EL (cell line): ENCODE measurements at places on chromosomes 12 and 14.

DNA sequence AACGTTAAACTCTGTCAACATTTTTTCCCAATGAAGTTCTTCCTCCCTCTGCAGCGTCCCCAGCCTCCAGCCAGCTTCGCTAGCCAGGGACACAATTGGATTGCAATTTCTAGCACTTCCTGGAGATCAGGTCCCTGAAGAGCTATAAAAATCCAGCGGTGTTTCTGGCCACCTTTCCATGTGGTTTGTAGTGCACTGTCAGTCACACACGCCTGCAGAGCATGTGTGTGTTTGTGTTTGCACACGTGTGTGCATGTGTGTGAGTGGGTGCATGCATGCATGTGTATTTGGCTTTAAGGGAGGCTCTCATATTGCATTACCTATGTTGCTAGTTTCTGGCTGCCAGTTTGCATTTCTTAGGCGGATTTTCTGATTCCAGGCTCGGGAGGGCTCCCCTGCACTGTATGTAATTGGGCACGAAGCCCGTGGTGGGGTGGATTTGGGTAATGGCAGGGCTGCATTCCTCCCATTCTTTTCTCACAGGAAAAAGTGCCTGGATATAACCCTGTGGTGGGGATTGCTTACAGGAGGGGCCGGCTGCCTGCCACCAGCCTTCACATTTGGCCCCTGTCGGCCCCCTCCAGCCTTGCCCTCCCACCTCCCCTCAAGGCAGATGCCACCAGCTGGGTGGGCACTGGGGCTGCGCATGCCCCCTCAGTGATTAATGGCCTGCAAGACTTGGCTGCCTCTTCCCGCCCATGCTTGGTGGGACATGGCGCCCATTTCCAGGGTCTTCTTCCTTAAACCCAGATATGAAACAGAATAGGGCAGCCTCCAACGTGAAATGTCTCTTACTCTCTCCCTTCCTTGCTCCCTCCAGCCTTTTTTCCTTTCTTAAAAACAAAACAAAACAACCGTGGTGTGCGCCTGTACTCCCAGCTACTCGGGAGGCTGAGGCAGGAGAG lies 74.0 kb downstream of the TSPAN9 start:
- peak; percentile 40 for DNase-seq

DNA sequence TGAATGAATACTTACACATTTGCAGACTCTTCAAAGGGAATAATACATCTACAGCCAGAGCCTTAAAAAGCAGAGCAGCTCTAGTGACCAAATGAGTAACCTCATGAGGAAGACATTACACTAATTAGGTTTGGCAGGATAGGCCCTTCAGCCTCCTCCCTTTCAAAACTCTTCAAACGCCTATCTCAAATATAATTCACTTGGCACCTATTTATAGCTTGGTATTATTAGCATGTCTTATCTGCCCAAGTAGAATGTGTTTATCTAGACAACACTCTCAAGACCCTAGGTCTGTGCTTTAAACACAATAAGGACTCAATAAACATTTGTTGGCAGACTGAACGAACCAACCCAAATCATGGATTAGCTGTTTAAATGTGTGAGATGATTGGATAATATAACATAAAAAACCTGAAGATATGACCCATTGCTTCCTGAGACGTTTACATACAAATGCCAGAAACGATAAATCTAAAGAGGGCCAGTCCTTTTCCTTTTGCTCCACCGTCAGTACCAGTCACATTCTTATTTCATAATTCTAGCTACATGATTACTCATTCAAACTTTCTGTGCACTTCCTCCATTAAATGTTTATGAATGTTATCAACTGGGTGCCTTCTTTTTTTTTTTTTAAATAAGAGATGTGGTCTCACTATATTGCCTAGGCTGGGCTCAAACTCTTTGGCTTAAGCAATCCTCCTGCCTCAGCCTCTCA lies 123.3 kb downstream of the CEP83 start:
- DNase-seq = peak; percentile 5

GRCh38 chr12:13030541-13031291 lies 13.5 kb upstream of the FAM234B start:
- no peak for DNase-seq

DNA sequence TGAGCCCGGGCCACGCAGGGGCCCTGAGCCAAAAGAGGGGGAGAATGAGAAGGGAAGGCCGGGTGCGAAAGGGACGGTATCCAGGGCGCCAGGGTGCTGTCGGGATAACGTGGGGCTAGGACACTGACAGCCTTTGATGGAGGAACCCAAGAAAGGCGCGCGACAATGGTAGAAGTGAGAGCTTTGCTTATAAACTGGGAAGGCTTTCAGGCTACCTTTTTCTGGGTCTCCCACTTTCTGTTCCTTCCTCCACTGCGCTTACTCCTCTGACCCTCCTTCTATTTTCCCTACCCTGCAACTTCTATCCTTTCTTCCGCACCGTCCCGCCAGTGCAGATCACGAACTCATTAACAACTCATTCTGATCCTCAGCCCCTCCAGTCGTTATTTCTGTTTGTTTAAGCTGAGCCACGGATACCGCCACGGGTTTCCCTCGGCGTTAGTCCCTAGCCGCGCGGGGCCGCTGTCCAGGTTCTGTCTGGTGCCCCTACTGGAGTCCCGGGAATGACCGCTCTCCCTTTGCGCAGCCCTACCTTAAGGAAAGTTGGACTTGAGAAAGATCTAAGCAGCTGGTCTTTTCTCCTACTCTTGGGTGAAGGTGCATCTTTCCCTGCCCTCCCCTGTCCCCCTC lies 3.0 kb downstream of the SSTR1 start:
- peak; percentile 74 for DNase-seq

GRCh38 chr12:96249196-96250118 lies 55.3 kb downstream of the ELK3 start:
- DNase-seq = no peak

GRCh38 chr14:68684466-68685418 lies 108.1 kb downstream of the ZFP36L1 start:
- no peak for DNase-seq

DNA sequence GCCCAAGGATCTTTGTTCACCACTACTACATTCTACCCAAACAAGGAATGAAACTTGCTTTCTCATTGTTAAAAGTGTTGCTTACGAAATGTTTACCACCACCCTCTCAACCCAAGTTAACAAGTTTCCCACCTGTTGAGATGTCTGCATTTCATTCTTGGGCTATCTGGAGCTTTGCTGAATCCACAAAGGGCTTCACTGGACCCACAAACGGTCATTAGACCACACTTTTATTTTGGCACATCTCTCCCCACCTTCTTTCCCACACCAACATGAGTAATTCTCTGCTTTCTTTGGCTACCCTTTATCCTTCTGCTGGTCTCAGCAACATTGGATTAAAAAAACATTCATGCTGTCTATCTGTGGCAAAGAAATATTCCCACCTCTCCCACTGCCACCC lies 78.0 kb downstream of the TMEM260 start:
- no peak for DNase-seq

- no peak for DNase-seq
These were observed 36.9 kb upstream of the SINHCAF start for GRCh38 chr12:31362759-31363415.

DNA sequence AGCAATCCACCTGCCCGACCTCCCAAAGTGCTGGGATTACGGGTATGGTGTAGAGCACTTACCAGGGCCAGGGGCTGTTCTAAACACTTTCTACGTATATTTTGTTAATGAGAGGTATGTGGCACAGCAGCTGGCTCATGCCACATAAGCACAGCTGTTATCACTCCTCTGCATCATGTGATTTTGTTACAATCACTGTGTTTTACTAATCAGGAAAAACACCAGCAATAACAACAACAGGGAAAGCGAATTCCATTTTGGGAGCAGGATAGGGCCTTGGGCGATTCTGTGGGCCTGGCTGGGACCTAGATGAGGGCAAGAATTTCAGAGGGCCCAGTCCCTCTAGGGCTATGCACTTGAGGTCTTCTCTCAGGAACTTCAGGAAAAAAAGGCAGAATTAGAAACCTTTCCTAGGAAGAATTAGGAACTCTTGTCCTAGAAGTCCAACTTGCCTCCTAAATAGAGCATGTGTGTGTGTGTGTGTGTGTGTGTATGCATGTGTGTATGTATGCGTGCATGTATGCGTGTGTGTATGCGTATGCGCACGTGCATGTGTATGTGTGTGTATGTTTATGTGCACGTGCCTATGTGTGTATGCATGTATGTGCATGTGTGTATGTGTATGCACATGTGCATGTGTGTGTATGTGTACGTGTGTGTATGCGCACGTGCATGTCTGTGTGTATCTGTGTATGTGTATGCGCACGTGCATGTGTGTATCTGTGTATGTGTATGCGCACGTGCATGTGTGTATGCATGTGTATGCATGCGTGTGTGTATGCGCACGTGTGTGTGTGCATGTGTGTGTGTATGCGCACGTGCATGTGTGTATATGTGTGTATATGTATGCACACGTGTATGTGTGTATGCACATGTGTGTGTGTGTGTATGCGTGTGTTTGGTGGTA lies 41.8 kb upstream of the CORO1C start:
- no peak for DNase-seq

- no peak for DNase-seq
These were observed 206.6 kb downstream of the KIF26A start for GRCh38 chr14:104344818-104345620.

DNA sequence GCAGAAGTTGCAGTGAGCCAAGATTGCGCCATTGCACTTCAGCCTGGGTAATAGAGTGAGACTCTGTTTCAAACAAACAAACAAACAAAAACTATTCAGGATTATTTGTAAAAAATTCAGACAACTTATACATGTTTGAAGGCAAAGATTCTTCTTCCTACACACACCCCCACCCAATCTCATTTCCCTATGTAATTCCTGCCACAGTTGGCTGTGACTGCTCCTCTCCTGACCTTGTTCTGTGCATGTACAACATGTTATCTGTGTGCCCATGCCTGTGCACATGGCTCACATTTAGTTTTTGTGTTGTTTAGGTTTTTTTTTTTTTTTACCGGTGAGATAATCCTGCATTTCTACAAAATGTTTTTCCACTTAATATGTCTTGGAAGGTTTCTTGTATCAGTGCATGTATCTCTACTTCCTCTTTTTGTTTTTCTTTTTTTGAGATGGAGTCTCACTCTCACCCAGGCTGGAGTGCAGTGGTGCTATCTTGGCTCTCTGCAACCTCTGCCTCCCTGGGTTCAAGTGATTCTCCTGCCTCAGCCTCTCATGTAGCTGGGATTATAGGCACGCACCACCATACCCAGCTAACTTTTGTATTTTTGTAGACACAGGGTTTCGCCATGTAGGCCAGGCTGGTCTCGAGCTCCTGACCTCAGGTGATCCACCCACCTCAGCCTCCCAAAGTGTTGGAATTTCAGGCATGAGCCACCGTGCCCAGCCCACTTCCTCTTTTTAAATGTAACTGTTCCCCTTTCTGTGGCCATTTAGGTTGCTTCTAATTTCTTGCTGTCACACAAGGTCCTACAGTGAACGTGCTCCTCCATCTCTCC lies 8.7 kb downstream of the CFAP251 start:
- DNase-seq = no peak

DNA sequence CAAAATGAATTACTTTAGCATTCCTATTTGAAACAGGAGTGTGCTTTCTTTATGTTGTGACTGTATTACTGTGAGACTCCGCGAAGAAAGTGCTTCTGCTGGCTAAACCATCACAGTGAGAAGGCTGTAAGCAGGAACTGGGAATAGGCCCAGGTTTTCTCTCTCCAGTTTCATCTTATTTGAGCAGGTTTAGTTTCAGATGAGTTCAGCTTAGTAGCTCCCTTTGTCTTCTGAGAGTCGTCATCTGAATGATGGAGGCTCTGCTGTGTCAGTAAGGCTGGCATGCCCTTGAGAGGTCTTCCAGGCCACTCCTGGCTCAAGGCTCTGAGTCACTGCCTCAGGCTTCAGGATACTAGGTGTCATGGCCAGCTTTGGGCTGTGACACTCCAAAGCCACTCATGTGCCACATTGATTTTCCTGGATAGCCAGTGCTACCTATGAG lies 205.6 kb upstream of the RGS6 start:
- DNase-seq = no peak

GRCh38 chr12:83121897-83122622 lies 435.4 kb downstream of the TMTC2 start:
- DNase-seq = no peak

- no peak for DNase-seq
These were observed 184.8 kb upstream of the RTL1 start for GRCh38 chr14:101088395-101088667.

DNA sequence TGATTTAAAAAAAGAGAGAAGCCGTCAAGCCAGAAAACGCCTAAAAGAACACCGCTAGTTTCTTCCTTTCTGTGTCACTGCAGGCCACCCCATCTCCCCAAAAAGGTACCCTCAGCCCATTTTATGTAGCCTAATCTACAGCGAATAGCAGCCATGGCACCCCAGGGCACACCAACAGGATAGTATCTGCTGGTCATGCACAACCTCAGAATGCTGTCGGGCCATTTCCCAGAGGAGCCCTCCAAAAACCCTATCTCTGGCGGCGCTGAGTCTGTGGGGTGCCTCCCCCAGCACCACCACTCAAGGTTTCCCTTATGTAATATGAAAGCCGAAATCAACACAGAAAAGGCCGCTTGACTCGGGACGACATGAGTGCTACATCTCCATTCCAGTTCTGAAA lies 98.9 kb downstream of the BCL11B start:
- DNase-seq = no peak

DNA sequence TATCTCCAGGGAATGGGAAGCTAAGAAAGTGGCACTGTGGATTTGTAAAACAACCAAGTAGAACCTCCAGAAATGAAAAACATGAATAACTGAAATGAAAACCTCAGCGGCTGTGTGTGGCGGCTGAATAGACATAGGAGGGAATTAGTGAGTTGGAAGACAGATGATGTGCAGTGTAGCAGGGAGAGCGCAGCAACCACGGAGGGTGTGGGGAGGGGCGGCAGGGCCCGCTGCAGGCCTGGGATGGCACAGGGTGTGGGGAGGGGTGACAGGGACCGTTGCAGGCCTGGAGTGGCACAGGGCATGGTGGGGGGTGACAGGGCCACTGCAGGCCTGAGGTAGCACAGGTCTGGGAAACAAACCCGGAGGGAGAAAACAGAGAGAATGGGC lies 51.1 kb downstream of the BEGAIN start:
- no peak for DNase-seq

DNA sequence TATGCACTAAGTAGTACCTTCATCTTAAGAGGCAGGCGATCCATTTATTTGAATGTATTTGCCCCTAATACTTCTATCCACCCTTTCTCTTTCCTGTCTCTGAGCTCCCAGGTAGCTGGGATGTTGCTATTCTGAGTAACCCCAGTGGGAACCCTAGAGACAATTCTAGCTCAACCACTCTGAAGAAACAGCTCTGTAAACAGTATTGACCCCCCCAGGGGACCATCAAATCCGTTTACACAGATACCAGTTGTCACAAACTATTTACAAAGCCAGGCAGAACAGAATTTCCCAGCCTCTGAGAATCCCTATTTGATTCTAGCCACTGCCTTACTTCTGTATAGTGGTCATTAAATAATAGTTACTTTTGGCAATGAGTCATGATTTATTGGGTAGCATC lies 64.9 kb downstream of the MIPOL1 start:
- no peak for DNase-seq

DNA sequence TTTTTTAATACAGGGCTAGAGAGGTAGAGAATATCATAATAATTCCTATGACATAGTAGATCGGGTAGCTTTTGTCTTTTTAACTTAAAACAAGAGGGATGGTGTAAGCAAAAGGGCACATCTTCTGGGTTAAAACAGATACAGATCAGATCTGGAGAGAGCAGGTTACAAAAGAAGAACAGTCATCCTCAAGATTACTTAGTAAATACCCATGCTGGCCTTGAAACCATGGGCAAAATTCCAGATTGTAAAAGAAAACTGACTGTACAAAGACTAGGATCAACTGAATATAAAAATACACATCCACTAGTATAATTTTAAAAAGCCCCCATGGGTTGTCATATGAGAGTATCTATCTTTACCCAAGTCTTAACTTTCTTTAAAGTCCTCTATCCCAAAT lies 76.7 kb downstream of the MED13L start:
- peak; percentile 68 for DNase-seq

GRCh38 chr12:47088021-47088944 lies 8.5 kb upstream of the AMIGO2 start:
- DNase-seq = peak; percentile 28
